ENCODE measurements at places on chromosomes 3 and 15.

DNA sequence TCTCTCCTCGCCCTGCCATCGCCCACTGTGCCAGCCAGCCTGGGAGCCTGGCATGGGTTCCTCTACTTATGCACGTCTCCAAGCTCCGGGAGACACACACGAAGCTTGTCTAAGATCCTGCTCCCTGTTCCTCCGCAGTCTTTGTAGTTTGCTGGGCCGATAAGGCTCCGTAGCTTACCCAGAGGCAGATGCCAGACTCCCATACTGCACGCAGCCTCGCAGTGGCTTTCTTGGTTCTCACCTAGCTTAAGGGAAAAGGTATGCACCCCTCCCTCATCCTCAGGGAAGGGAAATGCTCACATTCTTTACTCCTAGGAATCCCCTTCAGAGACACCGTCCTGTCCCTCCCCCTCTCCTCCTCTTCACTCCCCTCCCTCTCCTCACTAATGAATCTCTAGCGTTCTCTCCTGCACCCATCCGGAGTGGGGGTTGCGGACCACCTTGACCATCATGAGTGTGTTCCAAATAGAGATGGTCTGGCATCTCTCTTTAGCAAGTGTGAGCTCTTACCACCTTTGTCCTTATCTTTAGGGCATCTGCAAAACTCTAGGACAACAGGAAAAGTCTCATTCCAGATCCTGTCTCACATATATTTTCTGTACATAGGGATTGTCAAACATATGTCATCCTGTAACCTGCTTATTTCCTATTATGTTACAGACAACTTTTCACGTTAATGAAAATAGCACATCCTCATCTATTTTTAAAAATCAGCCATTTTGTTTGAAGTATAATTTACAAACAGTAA lies 56.5 kb downstream of the TMEM266 start:
- DNase-seq = no peak

DNA sequence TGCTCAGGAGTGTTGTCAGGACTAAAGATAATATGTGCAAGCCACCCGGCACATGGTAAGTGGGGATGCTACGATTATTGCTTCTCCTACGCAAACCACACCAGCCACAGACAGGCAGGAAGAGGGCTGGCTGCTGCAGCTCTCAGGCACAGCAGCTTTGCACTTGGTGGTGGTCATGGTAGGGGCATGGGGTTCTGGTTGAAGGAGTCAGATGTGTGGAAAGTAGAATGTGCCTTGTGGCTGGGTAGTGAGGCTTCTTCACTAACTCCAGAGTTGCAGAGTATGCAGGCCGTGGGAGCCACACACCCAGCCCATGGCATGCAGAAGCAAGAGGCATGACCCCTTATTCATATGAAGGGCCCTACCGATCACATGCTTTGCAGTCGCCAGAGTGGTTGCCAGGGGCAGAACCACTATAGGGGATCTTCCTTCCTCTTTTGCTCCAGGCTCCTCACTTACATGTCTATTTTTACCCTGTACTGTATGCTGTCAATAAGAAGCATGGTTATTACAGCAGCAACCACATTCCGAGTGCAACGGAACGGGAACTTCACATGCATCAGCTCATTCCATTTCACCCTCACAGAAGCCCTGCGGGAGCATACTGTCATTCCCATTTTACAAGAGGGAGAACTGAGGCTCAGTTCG lies 59.2 kb upstream of the HERC1 start:
- DNase-seq = no peak

GRCh38 chr3:128999102-128999501 lies 2.0 kb upstream of the EFCC1 start:
- DNase-seq = no peak

- peak; percentile 58 for DNase-seq
Observed at GRCh38 chr3:120449251-120449650, 1.5 kb downstream of the FSTL1 start.

DNA sequence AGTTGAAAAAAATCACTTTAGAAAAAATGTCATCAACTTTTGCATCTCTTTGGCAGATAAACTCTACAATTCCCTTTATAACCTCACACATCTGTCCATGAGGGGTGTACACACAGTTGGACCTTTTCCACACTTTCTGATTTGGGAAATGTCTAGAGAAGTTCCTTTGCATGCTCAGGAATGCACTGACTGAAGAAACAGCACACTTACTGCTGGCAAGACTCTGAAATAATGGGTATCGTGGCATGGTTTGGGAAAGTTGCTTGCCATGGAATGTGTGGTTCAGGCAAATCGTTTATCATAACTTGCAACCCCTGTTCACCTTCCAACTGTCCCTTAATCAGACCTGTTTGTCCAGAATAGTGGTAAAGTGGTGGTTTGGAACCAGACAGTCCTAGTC lies 135.3 kb upstream of the TGFBR2 start:
- DNase-seq = no peak

GRCh38 chr15:72858205-72858604 lies 74.6 kb upstream of the ADPGK start:
- DNase-seq = no peak

GRCh38 chr15:96011136-96011535 lies 319.4 kb upstream of the NR2F2 start:
- DNase-seq = no peak

- DNase-seq = peak; percentile 99
Observed at GRCh38 chr3:100002599-100003350, 111.5 kb downstream of the FILIP1L start.

- no peak for DNase-seq
Observed at GRCh38 chr15:60735559-60736047, 256.7 kb upstream of the ICE2 start.

DNA sequence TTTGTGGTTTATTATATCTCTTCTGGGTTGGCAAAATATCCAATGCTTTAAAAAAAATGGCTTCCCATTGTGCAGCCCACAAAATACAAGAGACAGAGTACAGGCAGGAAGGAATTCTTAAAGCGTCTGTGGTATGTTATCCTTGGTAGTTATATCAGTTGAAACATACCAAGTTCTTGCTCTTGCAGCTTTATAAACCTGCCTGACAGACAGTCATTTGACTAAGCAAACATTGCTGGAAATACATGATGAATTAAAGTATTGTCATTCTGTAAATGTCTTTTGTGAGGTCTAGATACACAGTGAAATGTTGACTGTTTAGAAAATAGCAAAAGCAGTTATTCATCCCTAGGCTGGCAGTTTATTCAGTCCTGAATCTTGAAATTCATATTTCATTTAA lies 44.8 kb upstream of the MAP3K13 start:
- DNase-seq = peak; percentile 70

DNA sequence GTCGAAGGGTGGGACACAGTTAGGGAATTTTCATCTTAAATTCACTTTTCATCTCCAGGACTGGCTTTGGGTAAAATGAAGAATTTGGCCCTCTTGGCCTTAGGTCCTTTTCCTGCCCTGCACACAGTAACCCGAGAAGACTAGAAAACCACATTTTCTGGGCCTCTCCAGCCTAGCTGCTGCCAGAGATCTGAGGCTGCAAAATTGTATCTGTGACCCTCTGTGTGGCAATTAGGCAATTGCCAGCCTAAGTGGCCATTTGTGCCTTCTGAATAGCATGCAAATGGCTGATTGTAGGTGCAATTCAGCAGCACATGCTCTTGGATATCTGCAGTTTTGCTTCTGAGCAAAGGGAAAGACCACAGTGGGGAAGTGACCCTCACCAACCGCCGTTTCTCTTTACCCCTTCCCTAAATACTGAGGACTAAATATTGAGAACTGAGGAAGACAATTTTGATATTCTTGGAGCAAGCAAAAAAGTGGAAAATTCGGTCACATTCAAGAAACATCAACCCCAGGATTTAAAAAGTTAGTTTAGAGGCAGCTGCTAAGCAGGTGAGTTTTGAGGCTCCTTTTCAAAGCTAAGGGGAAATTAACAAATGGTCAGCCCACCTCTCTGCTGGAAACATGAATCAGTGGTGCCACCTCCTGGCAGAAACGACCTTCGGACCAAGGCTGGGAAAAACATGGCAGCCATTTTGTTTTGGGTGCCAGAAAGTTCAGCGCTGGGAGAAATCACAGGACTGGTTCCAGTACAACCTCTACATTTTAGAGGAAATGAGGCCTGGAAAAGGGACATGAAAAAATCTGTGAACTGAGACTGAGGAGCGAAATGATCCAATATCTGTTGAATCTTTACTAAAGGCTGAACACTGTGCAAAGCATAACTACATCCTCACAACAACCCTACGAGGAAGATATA lies 56.6 kb upstream of the PRTG start:
- DNase-seq = peak; percentile 24

DNA sequence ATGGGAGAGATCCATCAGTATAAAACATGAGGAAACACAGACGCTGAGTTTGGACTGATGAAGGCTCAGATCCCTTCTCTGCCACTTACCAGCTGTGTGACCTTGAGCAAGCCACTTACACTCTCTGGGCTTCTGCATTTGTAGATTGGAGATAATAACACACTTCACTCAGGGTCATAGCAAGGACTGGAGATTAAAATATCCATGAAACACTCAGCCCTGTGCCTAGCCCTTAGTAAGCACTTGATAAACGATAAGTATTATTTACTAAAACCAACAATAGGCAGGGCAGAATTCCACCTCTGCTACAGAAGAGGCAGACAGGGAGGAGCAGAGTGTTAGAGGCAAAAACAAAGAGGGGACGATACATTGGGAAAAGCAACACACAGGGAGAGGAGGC lies 420.5 kb upstream of the WNT5A start:
- DNase-seq = no peak

GRCh38 chr3:146504498-146505197 lies 35.3 kb upstream of the PLSCR2 start:
- peak; percentile 53 for DNase-seq

DNA sequence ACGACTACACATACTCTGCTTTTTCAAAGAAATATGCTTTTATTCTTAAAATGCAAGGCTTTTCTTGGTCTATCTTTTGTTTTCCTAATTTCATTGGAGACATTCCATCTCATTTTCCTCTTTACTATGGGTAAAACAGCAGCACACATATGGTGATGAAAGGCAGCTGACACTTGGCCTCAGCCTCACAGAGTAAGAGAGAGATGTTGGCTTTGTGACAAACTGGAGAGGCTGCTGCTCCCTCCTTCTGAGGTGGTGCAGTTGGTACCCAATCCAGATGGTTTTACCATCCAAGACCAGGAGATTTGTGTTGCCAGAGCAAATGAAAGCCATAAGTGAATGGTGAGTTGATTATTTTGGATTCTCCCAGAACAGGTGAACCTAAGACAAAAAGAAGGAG lies 13.2 kb upstream of the SLC2A2 start:
- no peak for DNase-seq

GRCh38 chr3:45321607-45322391 lies 66.6 kb upstream of the LARS2 start:
- DNase-seq = peak; percentile 4

DNA sequence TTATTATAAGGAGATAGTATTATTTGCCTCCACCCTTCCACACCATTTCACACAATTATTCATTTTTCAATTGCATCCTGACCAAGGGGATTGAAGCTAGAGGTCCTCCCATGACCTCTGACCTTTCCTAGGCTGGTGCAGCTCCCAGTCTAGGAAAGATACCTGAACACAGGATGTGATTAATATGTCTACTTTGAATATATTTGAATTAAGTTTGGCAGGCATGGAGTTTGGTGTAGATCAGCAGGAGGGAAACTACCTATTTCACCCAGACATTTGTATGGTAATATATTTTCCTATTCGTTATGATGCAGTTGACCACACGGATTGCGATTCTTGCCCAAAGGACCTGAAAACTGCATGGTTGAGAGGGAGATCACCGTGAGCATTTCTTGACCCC lies 596.3 kb downstream of the AGBL1 start:
- DNase-seq = no peak

- no peak for DNase-seq
Observed at GRCh38 chr15:28019594-28020309, 79.4 kb downstream of the OCA2 start.

DNA sequence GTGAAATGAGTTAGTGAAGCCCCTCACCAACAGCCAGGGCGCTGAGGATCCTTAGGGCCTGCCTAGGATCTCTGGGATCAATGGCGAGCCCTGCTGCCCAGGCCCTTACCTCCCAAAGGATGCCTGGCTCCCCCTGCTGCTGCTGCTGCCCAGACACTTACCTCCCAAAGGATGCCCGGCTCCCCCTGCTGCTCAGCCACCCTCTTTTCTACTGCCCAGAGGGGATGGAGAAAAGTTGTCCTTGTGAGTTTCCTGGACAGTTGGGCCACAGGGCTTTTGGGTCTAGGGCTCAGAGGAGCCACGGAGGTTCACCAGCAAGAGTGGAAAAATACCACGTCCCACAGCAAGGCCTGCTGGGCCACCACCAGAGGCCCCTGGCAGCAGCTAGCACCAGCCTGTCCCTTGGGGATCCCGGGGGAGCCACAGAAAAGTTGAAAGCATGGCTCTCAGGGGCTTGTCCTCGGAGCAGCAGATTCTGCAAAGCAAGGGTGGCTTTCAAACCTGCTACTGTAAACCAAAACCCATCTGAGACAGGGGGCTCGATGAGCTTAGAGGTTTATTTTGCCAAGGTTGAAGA lies 59.4 kb downstream of the SLC6A6 start:
- DNase-seq = peak; percentile 45

- no peak for DNase-seq
Observed at GRCh38 chr3:180062771-180063170, 26.0 kb upstream of the PEX5L start.

GRCh38 chr15:39248204-39248603 lies 332.7 kb upstream of the THBS1 start:
- peak; percentile 41 for DNase-seq

DNA sequence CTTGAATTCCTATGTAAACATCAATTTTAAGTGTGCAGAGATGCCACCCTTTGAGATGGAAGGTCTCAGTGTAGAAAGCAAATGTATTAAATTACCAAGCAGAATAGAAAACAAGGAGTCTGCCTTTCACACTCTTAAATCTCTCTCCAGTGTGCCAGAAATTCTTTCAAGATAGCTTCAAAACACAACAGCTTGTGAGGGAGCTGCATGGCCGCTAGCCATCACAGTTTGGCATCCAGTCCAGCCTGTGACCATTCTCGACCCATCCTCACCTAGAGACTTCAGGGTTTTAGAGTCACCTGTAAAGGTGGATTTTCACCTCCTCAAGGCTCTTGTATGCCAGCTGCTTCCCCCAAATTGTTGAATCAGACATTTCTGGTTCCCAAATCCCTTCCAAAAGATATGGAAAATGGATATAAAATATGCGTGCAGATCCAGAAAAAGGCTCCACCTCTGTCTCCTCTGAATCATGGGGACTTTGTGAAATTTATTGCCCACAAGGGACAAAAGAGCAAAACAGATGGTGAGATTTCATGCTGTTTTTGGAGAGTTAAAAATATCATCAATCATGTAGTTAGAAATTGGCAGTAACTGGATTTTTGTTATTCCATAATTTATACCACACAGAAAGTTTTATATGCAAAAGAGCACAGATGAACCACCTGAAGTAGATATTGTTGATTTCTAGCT lies 114.2 kb upstream of the THRB start:
- no peak for DNase-seq

Data from bronchial epithelial cell (primary cell).